ENCODE measurements at places on chromosomes 2 and 18.

DNA sequence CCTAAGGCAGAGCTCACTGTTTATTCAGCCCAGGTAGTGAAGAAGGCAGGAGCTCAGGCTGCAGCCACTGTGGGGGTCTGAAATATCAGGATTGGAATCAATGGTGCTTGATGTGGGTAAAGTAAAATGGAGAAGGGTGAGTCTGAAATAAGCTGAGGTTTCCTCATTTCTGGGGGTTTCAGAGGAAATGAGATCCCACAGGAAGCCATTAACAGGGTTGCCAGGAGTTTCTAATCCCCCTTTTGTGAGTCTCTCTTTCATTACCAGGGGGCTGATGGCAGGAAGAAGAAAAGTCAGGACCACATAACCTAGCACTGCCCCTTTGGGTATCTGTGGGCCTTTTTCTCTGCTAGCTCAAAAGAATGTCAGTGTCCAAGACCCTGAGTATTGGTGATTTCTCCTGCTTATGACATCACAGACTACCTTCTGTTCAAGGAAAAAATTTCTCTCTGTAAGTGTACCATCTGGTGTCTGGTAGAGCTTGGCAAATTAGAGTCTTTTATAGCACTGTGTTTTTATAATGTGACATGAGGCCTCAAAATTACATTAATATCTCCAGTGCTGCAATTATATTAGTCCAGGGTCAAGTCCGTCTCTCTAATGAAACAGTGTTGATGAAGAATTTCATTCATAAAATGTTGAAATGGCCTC, 56.0 kb downstream of the LBH start:
- DNase-seq, result no peak

DNA sequence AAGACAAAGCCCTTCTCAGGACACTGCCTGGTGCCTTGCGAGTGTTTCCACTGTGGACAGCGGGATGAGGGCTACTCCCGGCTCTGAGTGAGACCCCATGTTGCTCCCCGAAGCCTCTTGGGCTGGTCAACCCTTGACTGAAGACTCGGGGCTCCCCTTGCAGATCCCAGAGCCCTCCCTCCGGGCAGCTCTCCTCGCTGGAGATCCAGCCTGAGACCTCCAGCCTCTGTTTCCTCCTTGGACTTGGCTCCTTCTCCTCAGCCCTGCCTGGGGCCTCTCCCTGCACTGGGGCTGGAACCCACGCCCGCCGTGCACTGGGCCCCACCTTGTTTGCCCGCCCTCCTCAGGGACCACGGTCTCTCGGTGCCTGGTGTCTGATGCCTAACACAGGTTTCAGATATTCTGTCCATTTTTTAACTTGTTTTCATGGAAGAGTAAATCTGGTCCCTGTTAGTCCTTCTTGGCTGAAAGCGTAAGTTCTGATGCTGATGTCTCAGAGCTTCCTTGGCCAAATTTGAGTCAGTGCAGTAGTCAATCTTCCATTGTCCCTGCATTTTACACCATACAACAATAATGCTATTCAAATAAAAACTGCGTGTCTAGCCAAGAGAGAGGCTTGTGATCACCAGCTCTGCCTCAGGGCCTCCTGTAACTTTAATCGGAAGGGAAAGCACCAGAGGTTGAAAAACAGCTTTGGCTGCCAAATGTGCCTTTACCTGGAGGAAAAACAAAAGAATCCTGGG, 139.3 kb upstream of the CTDP1 start:
- no peak for DNase-seq

DNA sequence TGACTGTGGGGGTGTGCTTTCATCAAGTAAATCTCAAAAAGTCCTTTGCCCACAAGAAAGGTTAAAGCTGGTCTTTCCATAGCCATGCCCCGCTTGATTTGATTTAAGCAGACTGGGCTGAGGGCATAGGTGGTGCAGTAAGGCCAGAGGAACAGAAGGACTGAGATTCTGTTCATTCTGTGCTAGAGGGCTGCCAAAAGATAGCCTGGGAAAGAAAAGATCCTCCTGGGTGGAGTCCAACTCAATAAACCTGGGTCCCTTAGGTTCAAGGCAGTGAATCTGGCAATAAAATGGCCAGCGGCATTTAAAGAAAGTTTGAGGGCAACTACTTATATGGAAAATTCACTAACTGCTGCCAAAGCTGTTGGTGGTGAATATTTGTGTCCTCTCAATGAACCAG, 59.2 kb upstream of the MAP3K20 start:
- DNase-seq, result no peak

DNA sequence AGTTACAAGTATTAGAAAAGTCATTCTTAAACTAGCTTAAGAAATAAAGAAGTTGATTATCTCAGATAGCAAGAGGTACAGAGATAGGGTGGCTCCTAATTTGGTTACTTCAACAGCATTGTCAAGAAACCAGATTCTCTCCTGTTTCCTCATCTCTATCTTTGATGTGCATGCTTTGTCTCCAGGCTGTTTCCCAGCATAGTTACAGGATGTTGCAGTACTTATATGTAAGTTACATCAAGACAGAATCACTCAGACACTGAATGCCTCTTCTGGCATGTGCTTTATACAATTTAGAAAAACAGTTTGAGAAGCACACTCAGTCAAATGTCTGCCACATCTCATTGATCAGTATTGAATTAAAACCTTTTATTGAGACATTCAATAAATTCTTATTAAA, 189.5 kb upstream of the UBE2E3 start:
- peak; percentile 60 for DNase-seq

DNA sequence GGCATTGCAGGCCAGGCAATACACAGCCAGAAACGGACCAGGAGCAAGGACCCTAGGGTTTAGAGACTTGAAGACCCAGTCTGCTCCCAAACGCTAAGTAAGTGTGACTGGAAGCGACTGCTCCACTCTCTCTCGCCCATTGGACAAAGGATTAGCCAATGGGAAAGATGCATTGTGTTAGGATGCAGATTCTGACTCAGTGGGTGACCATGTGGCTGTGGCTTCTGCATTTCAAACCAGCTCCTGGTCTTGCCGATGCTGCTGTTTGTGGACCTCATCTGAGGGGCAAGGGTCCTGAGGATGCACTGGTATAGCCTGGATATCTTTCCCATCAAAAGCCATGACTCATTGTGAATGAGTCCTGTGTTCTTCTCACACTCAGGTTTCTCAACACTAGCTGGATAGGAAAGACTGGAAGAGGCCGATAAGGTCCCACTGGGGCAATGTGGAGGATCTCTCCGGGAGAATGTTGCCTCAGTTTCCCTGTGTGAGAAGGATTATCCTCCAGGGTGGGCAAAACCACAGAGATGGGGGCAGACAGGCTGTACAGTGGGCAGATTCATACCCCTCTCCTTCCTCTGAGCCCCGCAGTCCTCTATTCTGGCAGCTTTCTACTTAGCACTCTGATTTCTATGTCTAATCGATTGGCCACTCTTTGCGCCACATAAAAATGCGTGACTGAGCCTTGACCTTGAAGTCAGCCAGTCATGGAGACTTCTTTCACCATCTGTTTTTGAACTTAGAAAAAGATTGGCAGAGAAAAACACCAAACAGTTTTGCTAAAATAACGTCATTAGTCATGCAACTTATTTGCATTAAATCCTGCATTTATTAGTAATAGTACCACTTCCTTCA, 257.1 kb downstream of the PRKCE start:
- no peak for DNase-seq

GRCh38 chr18:70334728-70335329, 46.0 kb downstream of the SOCS6 start:
- DNase-seq, result no peak

DNA sequence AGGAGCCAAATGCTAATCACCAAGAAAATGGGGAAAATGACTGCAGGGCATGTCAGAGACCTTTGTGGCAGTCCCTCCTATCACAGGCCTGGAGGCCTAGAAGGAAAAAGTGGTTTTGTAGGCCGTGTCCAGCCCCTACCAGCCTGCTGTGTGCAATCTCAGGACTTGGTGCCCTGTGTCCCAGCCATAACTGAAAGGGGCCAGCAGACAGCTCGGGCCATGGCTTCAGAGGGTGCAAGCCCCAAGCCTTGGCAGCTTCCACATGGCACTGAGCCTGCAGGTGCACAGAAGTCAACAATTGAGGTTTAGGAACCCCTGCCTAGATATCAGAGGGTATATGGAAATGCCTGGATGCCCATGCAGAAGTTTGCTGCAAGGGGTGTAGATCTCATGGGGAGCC, 391.2 kb upstream of the FSIP2 start:
- DNase-seq, result no peak

DNA sequence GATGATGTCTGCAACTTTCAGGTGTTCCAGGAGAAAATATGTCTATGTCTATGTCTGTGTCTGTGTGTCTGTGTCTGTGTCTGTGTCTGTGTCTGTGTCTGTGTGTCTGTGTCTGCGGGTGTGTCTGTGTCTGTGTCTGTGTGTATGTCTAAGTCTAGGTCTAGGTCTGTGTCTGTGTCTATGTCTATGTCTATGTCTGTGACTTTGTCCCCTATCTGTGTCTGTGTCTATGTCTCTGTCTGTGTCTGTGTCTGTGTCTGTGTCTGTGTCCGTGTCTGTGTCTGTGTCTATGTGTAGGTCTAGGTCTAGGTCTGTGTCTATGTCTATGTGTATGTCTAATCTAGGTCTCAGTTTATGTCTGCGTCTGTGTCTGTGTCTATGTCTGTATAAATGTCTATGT, 10.5 kb downstream of the IL1R2 start:
- DNase-seq, result no peak

GRCh38 chr2:116802671-116803070, 1011.8 kb upstream of the DDX18 start:
- no peak for DNase-seq
